ENCODE measurements at places on chromosomes 1 and 21.

DNA sequence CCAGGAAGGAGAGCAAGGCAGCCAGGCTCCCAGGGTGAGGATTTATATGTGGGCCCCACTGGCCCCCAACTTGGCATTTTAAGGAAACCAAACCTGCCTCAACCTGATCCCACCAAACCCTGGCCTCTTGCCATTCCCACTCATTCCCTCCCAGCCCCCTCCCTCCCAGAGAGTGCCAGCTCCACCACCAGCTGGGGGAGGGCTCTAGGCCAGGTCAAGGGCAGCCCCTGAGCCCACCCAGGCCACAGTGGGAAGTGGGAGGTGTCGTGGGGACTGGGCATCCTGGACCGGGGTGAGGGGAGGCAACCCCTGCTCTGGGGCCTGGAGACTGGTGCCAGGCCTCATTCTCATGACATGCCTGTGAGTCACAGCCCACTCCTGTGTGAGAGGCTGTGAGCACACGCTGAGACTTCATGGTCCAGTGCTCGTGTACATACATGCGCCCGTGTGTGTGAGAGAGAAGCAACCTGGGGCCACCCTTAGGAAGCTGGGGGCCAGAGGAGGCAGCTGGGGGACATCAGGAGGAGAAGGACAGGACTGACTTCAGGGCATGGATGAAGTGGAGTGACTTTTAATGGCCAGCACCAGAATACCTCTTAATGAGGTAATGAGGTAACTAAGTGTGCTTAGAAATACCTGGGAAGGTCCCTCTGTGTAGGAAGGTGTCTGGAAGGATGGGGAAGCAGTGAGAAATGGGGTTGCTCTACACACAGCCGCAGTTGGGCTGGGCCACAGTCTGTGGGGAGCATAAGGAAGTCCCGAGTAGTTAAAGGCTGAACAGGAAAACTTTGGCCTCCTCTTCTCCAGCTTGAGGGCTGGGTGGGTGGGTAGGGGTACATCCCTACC lies at the start of gene S100A2:
TSS of gene S100A2 (minus strand) at position 316 of the 846 bp plus-strand sequence. CDS start 1,967 bp downstream, outside the sequence.
- DNase-seq, result peak; percentile 51

DNA sequence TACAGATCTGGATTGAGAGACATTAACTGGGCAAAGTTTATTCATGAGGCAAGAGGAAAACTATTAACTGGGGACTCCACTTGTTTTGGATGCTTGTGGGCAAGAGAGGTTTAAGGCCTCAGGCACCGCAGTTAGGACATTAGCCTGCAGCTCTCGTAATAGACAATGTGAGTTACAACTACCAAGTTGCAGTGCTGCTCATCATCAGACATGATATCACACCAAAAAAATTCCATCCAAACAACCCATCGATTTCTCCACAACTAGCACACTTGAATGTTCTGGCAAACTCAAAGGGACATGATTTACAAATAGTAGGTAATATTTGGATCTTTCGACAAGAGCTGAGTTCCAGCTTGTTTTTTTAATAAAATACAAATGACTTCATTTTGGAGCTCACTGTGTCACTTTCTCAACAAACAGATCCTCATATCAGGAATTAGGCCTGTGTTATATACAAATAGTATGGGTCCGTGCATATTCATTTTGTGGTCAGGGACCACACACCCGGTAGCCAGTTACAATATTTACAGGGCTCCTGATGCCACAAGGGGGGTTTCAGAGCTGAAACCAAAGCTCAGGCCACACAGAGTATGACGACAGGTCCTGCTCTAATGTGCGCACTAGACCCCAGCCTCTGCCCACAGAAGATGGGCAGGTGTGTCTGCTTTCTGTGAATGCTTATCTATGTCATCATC lies 128.0 kb downstream of the TGFBR3 start:
- no peak for DNase-seq

DNA sequence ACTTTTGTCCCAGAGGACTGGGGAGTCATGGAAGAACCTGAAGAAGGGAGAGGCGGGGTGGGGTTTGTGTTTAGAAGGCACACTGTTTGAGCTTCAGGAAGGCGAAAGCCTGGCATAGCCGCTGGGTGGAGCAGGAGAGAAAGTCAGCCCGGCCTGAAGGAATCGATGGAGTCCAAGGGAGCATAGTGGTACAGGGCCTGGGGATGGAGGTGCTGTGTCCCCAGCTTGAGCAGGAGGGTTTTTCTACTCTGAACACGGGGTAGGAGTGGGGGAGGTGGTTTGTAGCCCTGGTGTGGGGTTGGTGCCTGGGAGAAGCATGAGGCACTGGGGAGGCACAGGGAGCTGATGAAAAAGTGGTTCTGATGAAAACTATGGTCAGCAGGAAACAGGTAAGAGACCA lies 4.7 kb upstream of the CCDC24 start:
- no peak for DNase-seq

DNA sequence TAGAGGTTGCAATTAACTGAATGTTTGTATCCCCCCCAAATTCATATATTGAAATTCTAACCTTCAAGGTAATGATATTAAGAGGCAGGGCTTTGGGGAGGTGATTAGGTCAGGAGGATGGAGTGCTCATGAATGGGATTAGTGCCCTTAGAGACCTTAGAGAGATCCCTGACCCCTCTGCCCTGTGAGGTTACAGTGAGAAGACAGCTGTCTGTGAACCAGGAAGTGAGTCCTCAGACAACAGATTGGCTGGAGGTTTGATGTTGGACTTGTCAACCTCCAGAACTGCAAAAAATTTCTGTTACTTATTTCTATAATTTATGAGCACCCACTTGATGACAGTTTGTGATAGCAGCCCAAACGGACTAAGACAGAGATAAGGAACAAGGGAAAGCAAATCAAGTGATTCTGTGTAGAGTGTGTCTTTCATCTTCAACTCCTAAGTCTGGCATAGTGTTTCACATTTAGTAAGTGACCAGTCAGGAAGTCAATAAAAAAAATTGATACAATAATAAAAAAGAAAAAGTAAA lies 30.0 kb upstream of the RWDD3 start:
- DNase-seq, result no peak

DNA sequence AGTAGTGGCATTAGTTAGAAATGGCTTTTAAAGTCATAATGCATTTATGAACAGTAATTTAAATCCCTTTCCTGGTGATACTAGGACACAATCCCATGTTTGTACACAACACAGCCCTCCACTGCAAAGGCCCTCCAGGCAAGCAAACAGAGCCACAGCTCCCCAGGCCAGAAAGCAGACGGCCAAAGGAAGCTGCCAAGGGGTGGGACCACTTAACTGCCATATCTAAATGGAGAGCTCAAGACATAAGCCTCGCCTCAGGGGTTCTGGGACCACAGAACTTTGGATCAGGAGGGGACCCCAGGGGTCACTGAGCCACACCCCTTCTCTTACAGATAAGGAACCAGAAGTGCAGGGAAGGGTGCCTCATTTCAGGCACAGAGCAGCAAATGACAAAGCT lies 189.7 kb downstream of the KCNH1 start:
- DNase-seq, result no peak

GRCh38 chr21:42665026-42665425 lies 11.6 kb downstream of the PDE9A start:
- no peak for DNase-seq

DNA sequence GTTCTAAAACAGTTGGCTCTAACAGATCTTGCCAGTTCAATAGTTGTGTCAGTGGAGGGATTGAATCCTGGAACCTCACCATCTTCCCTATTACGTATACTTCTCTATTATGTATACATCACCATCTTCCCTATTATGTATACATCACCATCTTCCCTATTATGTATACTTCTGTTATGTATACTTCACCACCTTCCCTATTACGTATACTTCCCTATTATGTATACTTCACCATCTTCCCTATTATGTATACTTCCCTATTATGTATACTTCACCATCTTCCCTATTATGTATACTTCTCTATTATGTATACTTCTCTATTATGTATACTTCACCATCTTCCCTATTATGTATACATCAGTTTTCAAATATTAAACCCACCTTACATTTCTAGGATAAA lies 34.4 kb upstream of the HP1BP3 start:
- DNase-seq, result no peak

DNA sequence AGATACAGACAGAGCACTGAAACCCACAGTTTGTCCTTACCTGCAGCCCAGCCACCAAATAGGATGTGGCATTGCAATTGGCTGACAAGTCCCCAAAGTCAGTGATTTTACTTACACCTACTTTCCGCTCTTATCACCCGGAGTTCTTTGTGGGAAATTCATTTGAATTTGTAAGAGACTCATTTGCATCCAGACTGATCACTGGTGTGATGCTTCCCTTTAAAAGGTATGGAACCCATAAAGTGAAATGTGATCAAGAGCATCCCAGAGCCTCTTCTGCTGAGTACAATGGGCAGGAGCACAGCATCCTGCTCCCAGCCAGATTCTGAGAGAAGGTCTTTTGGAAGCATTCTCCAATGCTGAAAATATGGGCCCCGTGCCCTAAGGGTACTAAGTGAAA lies 161.4 kb downstream of the DAB1 start:
- DNase-seq, result no peak

DNA sequence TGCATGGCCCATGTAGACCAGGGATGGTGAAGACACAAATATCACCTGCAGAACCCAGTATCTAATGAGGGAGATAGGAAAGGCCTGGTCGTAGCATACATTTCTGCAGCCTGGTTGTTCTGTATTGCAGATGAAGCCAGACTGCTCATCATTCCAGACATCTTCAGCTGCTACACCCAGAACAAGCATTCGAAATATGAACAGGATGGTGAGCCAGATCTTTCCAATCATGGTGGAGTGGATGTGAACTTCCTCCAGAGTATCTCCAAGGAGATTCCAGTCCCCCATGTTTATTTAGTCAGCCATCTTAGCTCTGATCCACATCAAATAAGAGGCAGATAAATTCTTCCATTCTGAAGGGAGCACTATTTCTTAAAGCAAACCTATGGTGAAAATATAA lies 2.7 kb upstream of the MYCBP start:
- no peak for DNase-seq

- no peak for DNase-seq
Measured at GRCh38 chr1:22969304-22969709, 3.4 kb downstream of the LACTBL1 start.

DNA sequence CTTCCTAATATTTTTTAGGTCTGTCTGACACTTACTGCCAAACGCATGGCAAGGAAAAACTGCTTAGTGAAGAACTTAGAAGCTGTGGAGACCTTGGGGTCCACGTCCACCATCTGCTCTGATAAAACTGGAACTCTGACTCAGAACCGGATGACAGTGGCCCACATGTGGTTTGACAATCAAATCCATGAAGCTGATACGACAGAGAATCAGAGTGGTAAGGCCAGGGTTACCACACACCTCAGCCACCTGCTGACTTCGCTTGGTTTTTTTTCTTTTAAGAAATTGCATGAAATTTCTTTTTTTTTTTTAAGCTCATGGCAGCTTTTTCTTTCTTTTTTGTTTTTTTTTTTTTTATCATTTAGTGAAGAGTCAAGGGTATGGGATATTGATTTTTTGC lies 17.2 kb downstream of the ATP1A1 start:
- DNase-seq, result no peak

DNA sequence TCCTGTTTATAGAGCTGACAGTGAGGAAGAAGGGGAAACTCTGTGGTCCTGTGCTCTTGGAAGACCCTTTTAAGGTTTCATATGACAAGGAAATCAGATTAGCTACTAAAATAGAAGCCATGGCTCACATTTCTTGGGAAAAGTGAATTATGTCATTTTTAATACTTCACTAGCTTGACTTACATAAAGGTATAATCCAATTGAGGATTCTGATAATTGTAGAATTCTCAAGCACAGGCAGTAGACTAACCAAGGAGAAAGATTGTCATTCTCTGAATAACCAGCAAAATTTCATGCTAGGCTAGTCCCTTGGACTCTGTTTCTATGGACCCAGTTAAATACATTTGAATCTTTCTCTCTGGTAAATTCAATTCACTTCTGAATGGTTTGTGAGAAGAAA lies 613.0 kb upstream of the BEND5 start:
- no peak for DNase-seq

GRCh38 chr1:55696891-55697290 lies 481.7 kb upstream of the USP24 start:
- no peak for DNase-seq

GRCh38 chr1:202968895-202969295 lies 1.8 kb upstream of the CYB5R1 start:
- no peak for DNase-seq

GRCh38 chr1:203338335-203339036 lies 12.4 kb downstream of the FMOD start:
- DNase-seq, result peak; percentile 41

GRCh38 chr21:26443867-26444266 lies 129.2 kb downstream of the CYYR1 start:
- DNase-seq, result no peak

DNA sequence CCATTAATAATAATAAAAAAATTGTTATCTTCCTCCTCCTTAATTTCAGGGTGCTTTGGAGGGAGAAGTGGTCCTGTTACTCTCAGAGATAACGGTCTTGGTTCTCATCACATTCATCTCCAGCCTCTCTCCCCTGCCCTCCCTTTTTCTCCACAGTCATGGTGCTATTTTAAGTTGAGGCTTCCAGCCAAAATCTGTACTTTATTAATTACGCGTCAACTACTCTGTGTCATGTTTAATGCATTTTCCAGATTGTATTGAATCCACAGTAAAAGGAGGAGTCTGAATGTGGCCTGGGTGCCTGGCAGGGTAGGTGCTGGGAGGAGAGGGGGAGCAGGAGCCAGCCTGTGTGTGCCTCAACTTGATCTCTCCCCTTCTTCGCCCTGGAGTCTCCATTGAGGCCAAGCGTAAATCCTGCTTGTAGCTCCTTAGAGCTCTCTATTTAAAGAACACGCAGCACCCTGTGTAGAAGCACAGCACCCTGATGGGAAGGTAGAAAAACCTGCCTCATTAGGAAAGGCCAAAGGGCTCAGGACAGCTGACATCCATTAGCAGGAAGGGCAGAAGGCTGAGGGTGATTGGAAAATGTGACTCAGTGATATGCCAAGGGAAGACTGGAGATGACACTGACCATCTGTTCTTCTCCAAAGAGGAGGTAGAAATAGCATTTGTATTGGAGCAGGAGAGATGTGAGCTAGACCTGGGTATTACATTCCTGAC lies 82.4 kb downstream of the PLXNA2 start:
- no peak for DNase-seq

GRCh38 chr1:235045034-235045690 lies 83.5 kb downstream of the TOMM20 start:
- no peak for DNase-seq

DNA sequence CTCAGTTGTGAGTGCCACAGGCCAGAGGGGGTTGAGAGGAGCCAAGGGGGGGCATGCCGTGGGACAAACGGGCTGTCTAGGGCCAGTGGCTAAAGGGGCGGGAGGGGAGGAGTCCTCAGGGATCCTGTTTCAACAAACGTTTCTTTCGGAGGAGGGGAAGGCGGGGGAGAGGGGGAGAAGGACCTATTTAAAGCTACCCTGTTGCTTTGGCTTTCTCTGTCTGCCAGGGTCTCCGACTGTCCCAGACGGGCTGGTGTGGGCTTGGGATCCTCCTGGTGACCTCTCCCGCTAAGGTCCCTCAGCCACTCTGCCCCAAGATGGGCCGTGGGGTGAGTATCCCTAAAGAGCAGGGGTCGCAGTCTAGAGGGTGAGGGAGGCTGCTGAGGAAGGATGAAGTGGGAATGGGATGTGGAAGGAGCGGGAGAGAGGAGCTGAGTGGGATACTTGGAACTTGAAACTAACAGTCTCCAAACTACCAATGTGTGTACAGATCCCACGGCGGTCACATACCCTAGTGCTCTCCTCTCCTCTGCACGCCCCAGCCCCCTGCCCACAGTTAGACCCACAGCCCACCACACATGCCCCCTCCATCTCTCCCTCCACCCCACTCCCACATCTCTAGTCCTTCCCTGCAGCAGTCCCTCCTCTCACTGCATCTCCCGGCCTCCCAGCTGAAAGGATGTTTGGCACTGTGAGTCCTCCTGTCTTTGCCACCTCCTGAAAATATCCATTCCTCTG lies at the start of gene ATP1A2:
TSS of gene ATP1A2 (plus strand) at position 215 of the 738 bp plus-strand sequence. CDS start at position 318, 103 bp downstream.
- DNase-seq, result no peak

GRCh38 chr21:38356883-38357625 lies 100.3 kb downstream of the KCNJ15 start:
- DNase-seq, result no peak
